ENCODE measurements at places on chromosomes 12 and 14.

GRCh38 chr14:78950649-78951048 is 780.5 kb downstream of the NRXN3 start:
- peak; percentile 12 for DNase-seq

DNA sequence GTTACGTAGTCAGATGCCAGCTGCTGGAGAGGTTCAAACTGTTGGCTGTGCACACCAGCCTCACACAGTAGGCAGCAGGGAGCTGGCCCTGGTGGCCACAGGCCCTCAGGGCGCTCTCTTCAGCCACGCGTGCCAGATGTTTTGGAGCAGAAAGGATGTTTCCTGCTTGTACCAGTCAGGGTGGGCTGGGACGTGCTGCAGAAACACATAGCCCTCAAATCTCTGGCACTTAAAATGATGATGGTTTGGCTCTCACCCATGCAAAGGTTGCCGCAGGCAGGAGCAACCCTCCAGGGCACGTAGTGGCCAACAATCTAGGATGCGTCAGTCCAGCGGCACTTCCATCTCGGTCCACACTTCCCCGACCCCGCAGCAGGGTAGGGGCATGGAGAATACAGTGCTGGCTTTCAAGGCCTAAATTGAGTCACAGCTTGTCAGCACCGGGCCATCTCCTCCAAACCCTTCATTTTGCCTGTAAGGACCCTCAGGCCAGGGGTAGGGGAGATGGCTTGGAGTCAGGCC is 1.7 kb upstream of the FAM181A start:
- no peak for DNase-seq

DNA sequence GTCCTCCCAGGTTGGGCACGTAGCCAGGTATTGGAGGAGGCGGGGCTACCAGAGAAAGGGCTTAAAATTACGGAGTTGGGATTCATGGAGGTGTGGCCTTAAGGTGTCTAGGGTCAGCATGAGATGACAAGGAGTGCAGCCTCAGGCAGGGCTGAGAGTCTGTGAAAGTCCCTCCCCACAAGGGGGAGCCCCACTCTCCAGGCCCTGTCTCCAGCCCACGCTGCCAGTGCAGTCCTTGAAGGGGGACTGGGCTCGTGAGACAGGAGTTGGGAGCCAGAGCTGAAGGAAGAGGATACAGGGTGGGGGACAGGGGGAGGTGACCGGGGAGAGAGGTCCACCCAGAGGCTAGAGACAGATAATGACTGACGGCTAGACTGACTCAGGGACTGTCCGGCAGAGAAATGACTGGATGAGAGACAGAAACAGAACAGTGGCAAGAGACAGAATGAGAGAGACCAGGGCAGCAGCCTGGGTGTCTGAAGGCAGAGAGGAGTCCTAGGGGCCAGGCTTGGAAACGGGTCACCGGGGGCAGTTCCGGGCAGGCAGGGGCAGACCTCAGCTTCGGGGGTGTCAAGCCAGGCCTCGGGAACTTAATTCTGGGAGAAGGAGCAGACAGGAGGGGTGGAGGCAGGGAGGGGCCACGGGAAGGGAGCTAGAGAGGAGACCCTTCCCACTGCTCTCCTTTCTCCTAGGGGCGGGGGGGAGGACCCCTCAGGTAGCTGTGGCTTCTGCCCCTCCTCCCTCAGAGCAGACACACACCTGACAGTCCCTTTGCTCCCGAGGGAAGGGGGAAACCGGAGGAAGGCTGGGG is 970 bp downstream of the CDH24 start:
- no peak for DNase-seq

DNA sequence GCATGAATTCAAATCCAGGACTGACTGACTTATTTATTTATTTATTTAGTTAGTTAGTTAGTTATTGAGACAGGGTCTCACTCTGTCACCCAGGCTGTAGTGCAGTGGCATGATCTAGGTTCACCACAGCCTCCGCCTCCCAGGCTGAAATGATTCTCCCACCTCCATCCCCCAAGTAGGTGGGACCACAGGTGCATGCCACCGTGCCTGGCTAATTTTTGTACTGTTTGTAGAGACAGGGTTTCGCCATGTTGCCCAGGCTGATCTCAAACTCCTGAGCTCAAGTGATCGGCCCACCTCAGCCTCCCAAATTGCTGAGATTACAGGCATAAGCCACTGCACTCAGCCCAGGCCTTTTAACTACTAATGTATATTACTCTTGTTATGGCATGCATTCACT is 36.0 kb downstream of the BTG1 start:
- DNase-seq, result no peak

DNA sequence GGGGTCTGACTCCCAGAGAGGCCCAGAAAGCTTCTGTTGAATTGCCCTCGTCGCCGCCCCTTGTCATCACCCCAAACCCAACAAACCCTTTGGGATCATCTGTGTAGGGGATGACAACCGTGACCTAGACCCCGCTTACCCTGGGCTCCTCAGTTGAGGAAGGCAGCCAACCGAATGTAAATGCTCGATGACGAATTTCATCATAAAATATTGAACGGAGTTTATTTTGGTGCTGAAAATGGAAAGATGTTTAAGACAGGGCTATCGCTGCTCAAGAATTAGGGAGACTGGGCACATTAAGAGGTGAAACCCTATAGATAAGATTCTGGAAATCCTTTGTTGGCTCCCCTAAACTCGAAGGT is 512 bp downstream of the ACTR10 start:
- DNase-seq, result no peak

DNA sequence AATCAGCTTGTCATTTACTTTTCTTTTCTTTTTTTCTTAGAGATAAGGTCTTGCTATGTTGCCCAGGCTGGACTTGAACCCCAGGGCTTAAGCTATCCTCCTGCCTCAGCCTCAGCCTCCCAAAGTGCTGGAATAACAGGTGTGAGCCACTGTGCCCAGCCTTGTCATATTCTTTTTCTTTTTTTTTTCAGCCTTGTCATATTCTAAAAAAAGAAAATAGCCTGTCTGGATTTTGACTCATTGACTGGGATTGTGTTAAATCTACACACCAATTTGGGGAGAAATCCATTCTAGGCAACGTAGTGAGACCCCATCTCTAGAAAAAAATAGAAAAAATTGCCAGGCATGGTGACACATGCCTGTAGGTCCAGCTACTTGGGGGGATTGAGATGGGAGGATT is 24.1 kb downstream of the ATP5MC2 start:
- no peak for DNase-seq

- no peak for DNase-seq
Measured at GRCh38 chr14:101458741-101459550, 102.3 kb upstream of the DIO3 start.
